ENCODE measurements at places on chromosomes 12 and 14.

- H3K4me1 ChIP-seq, result no peaks in the 10 kb centered on the region
- H3K27me3 ChIP-seq, result no peaks in the 10 kb centered on the region
- no peaks in the 10 kb centered on the region for H3K36me3 ChIP-seq
These were observed 33.7 kb upstream of the ALG10B start for GRCh38 chr12:38282886-38283285.

DNA sequence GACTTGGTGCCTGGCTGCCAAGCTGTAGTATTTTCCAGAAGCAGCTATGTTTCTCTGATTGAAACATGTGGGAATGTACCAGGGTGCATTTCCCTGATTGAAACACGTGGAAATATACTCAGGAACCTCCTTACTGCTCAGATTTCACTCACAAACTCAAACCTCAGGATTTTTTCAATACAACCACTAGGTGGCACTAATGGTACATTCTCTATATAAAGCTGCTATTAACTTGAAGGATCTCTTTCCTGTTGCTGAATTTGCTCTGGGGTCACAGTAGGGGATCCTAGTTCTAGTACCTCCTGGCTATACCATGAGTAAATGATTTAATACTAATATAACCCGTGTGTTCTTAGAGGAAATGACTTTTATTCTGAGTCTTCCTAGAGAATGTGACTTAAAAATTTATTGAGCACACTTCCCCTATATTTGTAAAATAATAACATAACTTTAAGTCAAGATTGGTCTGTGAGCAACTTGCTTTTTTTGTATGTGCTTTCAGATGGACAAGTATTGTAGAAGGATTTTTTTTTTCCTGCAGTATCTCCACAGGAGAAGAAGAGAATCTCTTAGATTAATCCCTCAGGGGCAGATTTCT lies 173.8 kb upstream of the MIS18BP1 start:
- H3K27me3 ChIP-seq, result no peaks in the 10 kb centered on the region
- H3K4me1 ChIP-seq, result no peaks in the 10 kb centered on the region
- H3K27ac ChIP-seq, result no peak overlapping the region
- no peak for DNase-seq
- H3K36me3 ChIP-seq, result no peaks in the 10 kb centered on the region

DNA sequence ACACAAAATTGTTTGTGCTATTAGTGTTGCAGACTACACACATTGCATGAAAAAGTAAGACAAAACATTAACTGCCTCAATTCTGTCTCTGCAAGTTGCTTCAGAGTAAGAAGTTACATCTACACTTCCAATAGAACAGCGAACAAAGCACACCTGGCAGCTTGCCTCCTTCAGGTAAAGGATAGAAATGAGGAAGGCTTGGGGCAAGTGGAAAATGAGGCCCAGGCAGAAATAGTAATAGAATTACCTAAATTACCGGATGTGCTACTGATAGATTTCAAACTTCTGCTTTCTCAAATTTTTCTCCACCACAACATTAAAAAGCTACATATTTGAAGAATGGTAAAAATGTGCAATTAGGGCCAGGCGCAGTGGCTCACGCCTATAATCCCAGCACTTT lies 37.7 kb downstream of the CCDC175 start:
- H3K27ac ChIP-seq, result no peak overlapping the region
- DNase-seq, result no peak
- H3K4me1 ChIP-seq, result no peaks in the 10 kb centered on the region
- no peaks in the 10 kb centered on the region for H3K27me3 ChIP-seq
- no peak overlapping the region for H3K4me3 ChIP-seq

GRCh38 chr12:32024884-32025592 lies 65.8 kb downstream of the RESF1 start:
- no peaks in the 10 kb centered on the region for H3K27me3 ChIP-seq
- H3K4me1 ChIP-seq, result no peaks in the 10 kb centered on the region
- H3K36me3 ChIP-seq, result no peaks in the 10 kb centered on the region
- no peak overlapping the region for H3K4me3 ChIP-seq
- H3K27ac ChIP-seq, result no peak overlapping the region
- no peak for DNase-seq

DNA sequence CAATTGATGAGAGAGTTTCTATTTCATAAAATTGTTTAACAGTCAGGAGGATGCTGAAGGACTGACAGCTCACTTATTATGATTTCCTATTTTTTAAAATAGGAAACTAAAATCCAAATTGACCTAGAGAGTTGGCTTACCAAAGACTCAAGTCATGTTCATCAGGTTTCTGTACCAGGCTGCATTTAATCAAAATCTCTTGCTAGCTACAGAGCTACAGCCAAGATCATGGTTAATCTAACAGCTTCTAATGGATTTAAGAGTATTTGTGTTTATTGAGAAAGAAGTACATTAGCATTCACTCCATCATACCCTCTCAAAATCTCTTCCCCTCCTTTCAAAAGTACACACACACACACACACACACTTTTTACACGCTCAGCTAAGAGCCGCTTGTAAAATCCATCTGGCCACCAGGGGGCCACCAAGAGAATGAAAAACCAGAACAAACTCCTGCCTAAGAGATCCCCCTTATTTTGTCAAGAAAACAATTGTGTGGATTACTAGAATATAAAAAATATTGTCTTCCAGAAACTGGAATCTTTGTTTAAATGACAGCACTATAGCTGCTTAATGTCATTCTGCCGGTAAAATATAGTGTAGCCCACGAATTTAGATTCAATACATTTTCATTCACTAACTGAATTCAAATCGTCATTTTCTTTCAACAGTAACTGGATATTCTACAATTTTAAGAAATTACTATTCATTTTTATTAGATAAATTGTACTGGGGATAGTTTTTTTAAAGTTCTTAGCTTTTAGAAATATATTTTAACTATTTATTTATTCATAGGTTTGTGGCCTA lies 334.0 kb downstream of the BTG1 start:
- H3K4me1 ChIP-seq, result no peaks in the 10 kb centered on the region
- H3K4me3 ChIP-seq, result no peak overlapping the region
- no peaks in the 10 kb centered on the region for H3K36me3 ChIP-seq
- no peaks in the 10 kb centered on the region for H3K27me3 ChIP-seq
- no peak overlapping the region for H3K27ac ChIP-seq

GRCh38 chr14:77245820-77246219 lies 25.2 kb downstream of the NGB start:
- no peak for DNase-seq
- H3K36me3 ChIP-seq, result no peaks in the 10 kb centered on the region
- H3K4me1 ChIP-seq, result no peaks in the 10 kb centered on the region
- H3K4me3 ChIP-seq, result no peak overlapping the region
- no peaks in the 10 kb centered on the region for H3K27me3 ChIP-seq

GRCh38 chr12:19209661-19210060 lies 80.1 kb downstream of the PLEKHA5 start:
- DNase-seq, result no peak
- no peaks in the 10 kb centered on the region for H3K27me3 ChIP-seq
- H3K36me3 ChIP-seq, result no peaks in the 10 kb centered on the region

GRCh38 chr14:70735043-70735442 lies 74.3 kb downstream of the MAP3K9 start:
- H3K4me3 ChIP-seq, result no peak overlapping the region
- no peaks in the 10 kb centered on the region for H3K4me1 ChIP-seq
- DNase-seq, result no peak
- no peaks in the 10 kb centered on the region for H3K36me3 ChIP-seq
- H3K27me3 ChIP-seq, result no peaks in the 10 kb centered on the region

- no peaks in the 10 kb centered on the region for H3K4me1 ChIP-seq
- H3K36me3 ChIP-seq, result no peaks in the 10 kb centered on the region
- no peak for DNase-seq
- no peaks in the 10 kb centered on the region for H3K27me3 ChIP-seq
- H3K27ac ChIP-seq, result no peak overlapping the region
These were observed 30.9 kb downstream of the GPR137C start for GRCh38 chr14:52583544-52583943.

GRCh38 chr14:30518867-30519560 lies 39.9 kb upstream of the G2E3 start:
- H3K27me3 ChIP-seq, result no peaks in the 10 kb centered on the region
- H3K4me3 ChIP-seq, result no peak overlapping the region
- H3K4me1 ChIP-seq, result no peaks in the 10 kb centered on the region
- H3K36me3 ChIP-seq, result no peaks in the 10 kb centered on the region
- H3K27ac ChIP-seq, result no peak overlapping the region

DNA sequence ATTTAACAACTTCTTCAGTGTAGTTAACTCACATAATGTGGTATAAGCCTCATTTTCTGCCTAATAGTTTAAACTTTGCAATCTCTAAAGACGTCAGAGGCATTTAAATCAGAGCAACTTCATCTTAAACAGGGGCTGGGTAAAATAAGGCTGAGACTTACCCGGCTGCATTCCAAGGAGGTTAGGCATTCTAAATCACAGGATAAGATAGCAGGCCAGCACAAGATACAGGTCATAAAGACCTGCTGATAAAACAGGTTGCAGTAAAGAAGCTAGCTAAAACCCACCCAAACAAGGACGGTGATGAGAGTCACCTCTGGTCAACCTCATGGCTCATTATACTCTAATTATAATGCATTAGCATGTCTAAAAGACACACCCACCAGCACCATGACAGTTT lies 115.6 kb upstream of the PKP2 start:
- H3K4me1 ChIP-seq, result no peaks in the 10 kb centered on the region
- DNase-seq, result no peak
- no peaks in the 10 kb centered on the region for H3K36me3 ChIP-seq
- H3K27ac ChIP-seq, result no peak overlapping the region
- no peaks in the 10 kb centered on the region for H3K27me3 ChIP-seq
